ENCODE measurements at places on chromosomes 3 and 15.
A peak's percentile ranks its signal among the peaks of the same experiment; 100 is the strongest.

- DNase-seq: no peak
Measured at GRCh38 chr15:65222891-65223290, 11.6 kb upstream of the CILP start.

DNA sequence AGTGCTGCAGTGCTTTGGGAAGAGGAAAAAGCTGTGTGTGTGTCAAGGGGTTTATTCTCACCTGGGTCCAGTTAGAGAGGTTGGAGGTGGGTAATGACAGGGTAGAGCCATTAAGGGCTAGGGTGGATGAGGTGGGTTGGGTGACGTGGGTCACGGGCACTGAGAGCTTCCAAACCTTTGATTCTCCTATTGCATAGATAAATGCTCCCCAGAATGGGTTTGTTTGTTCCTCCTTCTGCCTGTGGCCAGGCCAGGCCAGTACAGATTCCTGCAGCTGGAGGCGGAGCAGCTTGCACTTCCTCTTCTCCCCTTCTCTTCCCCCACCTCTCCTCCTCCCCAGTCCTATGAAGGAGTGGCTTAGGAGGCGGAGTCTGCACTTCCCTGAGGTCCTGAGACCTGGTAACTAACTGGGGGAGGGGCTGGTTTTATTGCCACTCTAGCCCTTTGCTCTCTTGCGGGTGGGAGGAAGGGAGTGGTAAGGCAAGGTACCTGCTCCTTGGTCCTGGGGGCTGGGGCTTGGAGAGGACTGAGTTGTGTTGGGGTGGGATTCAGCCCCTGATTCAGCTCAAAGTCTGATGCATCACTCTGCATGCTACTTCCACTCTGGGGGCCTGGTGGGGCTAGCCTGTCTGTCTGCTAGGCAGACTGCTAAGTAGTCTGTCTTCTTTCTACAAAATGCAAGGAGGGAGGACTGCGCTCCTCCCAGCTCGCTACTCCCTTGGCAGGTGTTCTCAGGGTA is 3.5 kb downstream of the SPINT1 start:
- peak; percentile 81 for DNase-seq

- no peak for DNase-seq
Measured at GRCh38 chr3:34634939-34635338, 836.5 kb downstream of the PDCD6IP start.

DNA sequence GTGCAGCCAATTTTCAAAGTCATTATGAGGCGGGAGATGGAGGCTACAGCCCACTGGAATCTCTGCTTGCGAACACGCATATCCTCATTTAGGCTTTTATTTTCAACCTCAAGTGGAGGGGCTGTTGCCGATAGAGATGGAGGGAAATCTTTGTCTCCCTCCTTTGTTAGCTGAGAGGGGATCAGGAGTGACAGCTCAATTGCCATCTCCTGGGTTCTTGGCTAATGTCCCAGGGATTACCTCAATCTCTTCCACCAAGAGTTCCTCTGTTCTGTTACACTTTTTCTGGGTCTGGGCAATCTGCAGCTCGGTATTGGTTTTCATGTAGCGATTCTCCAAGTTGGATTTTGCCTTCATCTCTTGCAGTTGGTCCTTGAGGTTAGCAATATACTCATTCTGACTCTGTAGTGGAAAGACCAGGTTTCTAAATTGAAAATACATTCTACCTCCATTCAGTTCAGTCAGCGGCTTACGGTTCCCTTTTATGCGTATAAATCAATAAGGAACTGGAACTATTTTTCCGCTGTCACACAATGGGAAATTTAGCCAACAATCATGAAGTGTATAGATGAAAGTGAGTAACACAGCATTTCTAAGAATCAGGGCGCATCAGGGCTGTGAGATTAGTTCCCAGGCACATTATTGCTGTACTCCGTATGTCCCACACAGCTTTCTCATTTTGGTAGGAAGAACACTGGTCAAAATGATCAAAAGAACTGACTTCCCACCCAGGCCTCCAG is 36.2 kb upstream of the RPL35A start:
- no peak for DNase-seq

- DNase-seq: no peak
Measured at GRCh38 chr3:119343719-119344118, 49.5 kb downstream of the ARHGAP31 start.

GRCh38 chr3:150447631-150448465 is 39.8 kb downstream of the TSC22D2 start:
- DNase-seq: no peak

Data from Right ventricle myocardium inferior (tissue), 1 donor.